ENCODE measurements at places on chromosomes 5 and 9. TPM values are rescaled to one million over a fixed set of nuclear protein-coding genes. Genes with fewer than 3 reads are reported as not detected.

Gene IL4
- not detected for total RNA-seq

Gene FBP1
- total RNA-seq: not detected

Gene ESM1
- total RNA-seq: 2.7 TPM

Gene PCDHGB2
- total RNA-seq: 4.1 TPM

Gene TAL2
- total RNA-seq: not detected

Gene HTR4
- not detected for total RNA-seq

Gene ZNF782
- total RNA-seq: 1.3 TPM

Gene PCDHGB6
- total RNA-seq: 3.7 TPM

Gene PCDHA8
- total RNA-seq: 0.17 TPM

Gene RANBP3L
- total RNA-seq: under 0.01 TPM

Gene SPACA9
- 2.7 TPM for total RNA-seq

Gene PCDHGB7
- 5.2 TPM for total RNA-seq

Gene NPR3
- total RNA-seq: 74.7 TPM

Gene CAMK4
- 3.5 TPM for total RNA-seq

Gene OR13C3
- not detected for total RNA-seq

Gene LHX6
- total RNA-seq: not detected

Gene ZNF608
- 20.4 TPM for total RNA-seq

Gene SV2C
- not detected for total RNA-seq

All from bronchial smooth muscle cell (primary cell).